ENCODE measurements at places on chromosomes 2 and 18. TPM values are rescaled to one million over a fixed set of nuclear protein-coding genes. Genes with fewer than 3 reads are reported as not detected.

Gene MC4R
- total RNA-seq, result not detected

Gene KCNS3
- 76.4 TPM for total RNA-seq

Gene IMPACT
- 30.2 TPM for total RNA-seq

Gene C2orf81
- total RNA-seq, result 1.6 TPM

Gene FEV
- not detected for total RNA-seq

All from breast epithelium (tissue), 4 donors.